ENCODE measurements at places on chromosomes 1 and 21.
A peak's percentile ranks its signal among the peaks of the same experiment; 100 is the strongest.

- DNase-seq, result no peak
These were observed 27.1 kb upstream of the POU3F1 start for GRCh38 chr1:38073534-38074301.

GRCh38 chr1:2431103-2431502 lies 18.7 kb upstream of the PEX10 start:
- DNase-seq, result no peak

- DNase-seq, result no peak
These were observed 10.6 kb upstream of the AK2 start for GRCh38 chr1:33047290-33047689.

- no peak for DNase-seq
These were observed 44.7 kb upstream of the GOLT1A start for GRCh38 chr1:204258213-204259115.

- no peak for DNase-seq
These were observed 13.2 kb upstream of the IGSF3 start for GRCh38 chr1:116680752-116681151.

DNA sequence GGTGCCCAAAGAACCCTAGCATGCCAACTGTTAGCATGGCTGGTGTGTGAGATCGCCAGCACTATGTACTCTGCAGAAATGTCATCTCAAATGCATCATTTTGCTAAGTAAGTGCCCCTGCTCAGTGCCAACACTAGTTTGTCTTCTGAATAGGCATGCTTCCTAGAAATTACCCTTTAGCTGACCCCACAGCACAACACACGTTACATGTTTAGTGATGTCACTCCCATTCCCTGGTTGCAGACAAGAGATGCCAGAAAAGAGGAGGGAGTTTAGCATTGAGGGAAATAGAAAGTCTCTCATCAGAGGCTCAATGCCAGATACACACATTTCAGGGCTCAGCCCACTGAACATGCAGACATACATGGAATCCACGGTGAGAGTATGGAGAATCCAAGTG lies 9.3 kb upstream of the ST6GALNAC3 start:
- DNase-seq, result no peak

DNA sequence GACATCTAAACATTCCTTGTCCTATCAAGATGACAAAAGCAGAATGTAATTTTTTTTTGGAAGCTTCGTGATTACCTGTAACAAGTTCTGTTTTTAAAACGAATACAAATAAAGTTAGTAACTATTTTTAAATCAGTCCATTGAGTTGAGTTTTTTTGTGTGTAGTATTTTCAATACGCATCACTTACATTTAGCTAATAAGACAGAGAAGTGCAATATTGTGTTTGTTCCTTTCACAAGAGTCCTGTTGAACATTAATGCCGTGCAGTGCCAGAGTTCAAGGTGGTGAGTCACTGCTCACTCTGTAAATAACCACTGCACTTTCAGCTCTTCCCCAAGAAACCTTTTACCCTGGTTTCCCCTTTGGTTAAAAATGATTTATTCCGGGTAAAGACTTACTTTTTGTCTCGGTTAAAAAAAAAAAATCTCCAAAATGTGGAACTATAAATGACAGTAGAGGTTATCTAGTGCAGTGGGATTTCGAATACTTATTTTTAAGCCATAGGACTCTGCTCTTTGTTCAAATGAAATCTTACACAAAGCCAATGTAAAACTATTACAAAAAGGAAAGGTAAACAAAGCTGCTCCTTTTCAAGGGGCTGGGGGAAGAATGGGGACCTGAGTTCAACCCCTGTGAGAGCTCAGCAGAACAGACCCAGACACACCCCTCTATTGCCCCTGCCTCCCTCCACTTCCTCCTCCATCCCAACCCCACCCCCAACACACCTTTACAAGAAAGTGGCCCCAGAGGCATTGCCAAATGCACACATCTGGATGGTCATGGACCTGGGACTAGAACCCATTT lies 14.8 kb upstream of the NCMAP start:
- DNase-seq, result no peak

DNA sequence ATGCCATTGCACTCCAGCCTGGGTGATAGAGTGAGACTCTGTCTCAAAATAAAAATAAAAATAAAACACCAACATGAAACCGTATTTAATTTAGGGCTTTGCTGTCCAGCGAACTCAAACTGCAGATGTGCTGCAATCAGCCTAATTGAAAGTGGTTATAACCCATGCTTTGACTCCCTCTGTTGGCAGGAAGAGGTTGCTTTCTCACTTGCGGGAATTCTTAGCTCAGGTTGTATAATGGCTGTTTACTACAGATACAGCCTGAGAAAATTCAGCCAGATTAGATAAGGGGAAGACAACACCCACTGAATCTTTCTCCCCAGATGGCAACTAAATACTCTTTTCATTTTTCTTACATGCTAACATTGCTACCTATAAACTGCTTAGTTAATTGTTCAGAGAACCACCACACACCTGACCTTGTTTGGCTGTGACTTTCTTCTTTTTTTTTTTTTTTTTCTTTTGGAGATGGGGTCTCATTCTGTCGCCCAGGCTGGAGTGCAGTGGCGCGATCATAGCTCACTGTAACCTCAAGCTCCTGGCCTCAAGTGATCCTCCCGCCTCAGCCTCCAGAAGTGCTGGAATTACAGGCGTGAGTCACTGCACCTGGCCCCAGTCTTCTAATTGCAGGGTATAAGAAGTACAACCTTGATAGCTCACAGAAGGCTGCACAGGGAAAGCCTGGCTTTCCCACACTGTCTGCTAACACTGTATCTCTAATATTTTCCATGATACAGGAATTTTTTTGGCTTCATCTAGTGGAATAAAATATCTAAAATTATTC lies 34.6 kb downstream of the DNTTIP2 start:
- DNase-seq, result no peak

- DNase-seq, result peak; percentile 35
These were observed 59.3 kb downstream of the MAN1C1 start for GRCh38 chr1:25675729-25676476.

DNA sequence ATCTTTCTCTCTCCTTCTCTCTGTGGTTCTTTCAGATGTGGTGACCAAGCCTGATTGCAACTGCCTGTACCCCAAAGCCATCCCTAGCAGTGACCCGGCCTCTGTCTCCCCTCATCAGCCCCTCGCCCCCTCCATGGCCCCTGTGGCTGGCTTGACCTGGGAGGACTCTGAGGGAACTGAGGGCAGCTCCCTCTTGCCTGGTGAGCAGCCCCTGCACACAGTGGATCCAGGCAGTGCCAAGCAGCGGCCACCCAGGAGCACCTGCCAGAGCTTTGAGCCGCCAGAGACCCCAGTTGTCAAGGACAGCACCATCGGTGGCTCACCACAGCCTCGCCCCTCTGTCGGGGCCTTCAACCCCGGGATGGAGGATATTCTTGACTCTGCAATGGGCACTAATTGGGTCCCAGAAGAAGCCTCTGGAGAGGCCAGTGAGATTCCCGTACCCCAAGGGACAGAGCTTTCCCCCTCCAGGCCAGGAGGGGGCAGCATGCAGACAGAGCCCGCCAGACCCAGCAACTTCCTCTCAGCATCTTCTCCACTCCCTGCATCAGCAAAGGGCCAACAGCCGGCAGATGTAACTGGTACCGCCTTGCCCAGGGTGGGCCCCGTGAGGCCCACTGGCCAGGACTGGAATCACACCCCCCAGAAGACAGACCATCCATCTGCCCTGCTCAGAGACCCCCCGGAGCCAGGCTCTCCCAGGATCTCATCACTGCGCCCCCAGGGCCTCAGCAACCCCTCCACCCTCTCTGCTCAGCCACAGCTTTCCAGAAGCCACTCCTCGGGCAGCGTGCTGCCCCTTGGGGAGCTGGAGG lies 12.7 kb downstream of the CSF1 start:
- DNase-seq, result no peak

GRCh38 chr1:93552741-93553455 lies 105.0 kb downstream of the FNBP1L start:
- DNase-seq, result no peak

DNA sequence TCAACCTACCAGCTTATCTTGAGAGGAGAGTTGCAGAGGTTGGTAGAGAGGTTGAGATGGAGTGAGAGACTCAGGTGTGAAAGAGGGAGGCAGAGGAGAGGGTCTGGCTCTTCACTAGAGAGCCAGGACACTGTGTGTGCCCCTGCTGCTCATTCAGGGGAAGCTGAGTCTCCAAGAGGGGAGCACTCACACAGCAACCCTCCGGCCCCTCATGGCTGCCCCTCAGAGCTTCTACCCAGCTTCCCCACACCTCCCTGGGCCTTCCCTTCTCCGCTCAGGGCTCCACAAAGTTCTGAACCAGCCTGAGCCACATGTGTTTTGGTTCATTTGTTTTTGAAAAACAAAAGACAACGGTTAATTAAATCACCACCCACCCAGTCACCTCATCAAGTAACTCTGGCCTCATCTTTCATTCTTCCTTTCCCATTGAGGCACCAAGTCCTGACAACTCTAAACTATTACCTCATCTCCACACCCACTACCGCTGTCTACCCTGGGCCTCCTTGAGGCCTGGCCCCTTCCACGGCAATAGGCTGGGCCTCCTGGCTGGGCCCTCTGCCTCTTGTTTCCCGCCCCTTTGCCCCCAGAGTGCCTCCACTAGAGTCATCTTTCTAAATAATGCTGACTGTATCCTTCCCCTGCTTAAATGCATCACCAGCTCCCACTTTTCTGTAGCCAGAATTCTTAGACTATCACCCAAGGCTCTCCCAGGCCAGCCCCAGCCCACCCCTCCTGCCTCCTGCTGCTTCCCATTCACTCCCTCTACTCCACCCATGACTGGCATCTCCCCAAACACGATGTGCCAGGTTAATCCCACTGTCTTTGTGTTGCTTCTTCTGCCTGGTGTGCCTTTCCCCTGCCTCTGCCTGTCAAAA lies 33.0 kb downstream of the TNNT2 start:
- DNase-seq, result no peak

DNA sequence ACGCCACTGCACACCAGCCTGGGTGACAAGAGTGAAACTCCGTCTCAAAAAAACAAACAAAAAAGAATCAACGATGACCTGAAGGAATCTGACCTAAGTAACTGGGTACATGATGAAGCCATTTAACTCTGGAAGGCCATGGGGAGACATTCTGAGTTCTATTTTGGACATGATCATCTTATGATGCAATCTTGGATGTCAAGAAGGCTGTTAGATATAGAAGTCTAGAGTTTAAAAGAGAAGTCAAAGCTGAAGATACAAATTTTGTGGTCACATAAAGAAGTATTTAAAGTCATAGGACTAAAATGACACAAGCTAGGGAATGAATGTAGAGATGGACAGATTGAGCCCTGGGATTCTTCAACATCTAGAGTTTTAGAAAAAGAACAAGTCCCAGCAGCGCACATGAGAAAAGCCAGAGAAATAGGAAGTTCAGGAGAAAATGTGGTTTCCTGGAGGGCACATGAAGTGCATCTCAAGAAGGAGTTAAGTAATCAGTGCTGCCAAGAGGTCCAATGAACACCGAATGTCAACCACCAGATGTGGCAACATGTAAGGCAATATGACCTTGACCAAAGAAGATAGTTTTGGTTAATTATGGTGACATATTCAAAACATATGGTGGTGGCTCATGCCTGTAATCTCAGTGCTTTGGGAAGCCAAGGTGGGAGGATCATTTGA lies 26.8 kb downstream of the ELK4 start:
- DNase-seq, result no peak

- DNase-seq, result no peak
These were observed 36.5 kb upstream of the APP start for GRCh38 chr21:26207021-26207420.

DNA sequence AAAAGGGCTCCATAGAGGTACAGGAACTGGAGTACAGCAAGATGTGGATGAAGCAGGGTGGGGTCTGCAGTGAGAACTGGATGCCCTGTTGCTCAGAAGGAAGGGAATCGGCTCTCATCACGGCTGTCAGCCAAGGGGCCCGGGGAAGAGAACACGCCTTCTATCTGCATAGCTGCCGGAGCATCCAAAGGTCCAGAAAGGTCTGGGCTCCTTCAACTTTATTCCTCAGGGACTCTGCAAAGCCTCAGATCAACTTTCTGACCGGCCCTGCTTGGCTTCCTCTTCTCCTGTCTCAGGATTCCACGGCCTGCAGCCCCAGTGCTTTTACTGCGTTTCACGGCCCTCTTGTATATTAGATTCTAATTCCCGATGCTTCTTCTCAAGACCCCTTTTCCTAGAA lies 34.8 kb downstream of the KRTAP19-8 start:
- DNase-seq, result no peak

DNA sequence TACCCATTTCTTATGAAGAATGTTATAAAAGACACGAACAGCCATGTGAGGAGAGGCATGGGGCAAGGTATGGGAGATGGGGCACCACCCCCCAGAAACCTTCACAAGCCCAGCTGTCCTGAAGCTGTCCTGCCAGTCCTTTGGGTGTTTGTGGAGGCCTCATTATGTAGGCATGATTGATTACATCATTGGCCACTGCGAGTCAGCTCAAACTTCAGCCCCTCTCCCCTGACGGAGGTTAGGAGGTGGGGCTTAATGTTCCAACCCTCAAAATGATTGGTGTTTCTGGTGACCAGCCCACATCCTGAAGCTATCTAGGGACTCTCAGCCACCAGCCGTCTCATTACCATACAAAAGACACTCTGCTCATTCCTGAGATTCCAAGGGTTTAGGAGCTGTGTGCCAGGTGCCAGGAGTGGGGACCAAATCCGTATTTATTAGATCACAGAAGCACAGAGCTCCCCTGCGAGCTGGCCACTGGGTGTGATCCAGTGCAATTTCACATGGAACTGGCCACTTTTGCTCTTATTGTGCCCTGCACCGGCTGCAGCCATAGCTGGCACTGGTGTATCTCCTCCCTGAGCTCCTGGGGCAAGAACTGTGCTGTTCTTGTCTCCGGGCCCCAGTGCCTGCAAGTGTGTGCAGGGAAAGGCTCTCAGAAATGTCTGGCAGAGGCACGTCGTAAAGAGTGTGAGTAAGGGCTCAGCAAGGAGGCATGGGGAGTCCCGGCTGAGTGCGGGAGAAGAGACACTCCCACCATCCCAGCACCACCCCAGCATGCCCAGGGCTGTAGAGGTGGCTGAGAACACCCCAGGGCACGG lies 10.5 kb downstream of the KIAA1614 start:
- no peak for DNase-seq

DNA sequence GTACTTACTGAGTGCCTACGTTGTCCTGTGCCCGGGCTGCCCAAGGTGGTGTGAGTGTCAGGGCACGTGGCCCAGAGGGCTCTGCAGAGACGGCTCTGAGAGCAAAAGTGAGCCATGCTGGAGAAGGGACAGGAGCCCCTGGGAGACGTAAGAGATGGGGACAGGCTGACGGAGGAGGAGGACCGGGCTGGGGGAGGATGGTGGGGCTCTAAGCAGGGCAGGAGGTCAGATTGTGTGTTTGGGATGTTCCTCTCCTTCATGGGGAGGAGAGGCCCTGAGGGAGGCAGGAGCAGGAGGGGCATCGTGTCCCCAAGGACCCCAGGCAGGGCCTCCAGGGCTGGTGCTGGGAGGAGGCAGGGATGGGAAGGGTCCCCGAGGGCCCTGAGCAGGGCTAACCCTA lies 158.9 kb downstream of the PCBP3 start:
- DNase-seq, result no peak

GRCh38 chr21:30986965-30987364 lies 51.3 kb downstream of the KRTAP19-8 start:
- no peak for DNase-seq

DNA sequence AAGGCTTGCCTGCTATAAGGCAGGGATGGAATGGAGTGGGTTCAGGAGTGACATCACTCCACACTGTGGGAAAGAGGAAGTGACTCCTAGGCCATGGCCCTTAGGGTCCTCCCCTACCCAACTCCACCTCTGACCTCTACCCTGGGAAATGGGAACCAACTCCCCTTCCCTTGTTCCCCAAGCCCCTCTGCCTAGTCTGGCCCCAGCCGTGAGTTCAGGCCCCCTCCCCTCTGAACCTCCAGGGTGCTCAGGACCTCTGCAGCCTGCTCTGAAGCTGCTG lies 3.8 kb upstream of the GUCA2A start:
- DNase-seq, result no peak

- no peak for DNase-seq
These were observed 5.5 kb downstream of the ENO1 start for GRCh38 chr1:8873001-8873400.

Data from stimulated activated CD8-positive, alpha-beta memory T cell treated with anti-CD3 and anti-CD28 coated beads, Interleukin-15, amount 100 ng/mL, for 1 hour (primary cell).